Panc1 (cell line): ENCODE measurements at places on chromosomes 2 and 18.

DNA sequence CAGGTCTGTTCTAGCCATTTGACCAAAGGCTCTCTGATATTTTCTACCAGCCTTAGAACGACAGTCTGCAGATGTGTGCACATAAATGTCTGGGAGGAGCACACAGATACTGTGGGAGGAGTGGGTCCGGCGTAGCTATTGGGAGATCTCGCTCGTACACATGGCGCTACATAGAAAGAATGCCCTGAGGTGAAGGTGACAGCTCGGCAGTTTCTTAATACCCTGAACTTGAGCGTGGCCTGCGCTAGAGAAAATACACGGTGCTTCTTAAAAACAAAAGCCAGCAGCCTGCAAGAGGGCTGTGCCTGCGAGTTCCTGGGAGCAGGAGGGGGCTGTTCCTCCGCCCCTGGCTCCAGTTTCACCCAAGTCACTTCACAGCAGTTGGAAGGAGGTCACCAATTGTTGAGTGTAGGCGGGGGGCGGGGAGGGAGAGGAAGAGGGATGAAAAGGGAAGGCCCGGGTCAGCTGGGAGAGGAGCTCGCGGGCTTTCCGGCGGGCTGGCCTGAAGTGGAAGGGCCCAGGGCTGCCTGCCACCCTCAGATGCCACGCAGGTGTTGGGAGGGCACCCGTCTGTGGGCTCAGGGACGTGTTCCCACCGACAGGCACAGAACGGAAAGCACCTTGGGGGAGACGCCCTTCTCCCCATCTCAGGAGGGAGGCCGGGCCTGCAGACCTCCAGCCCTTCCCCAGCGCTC lies 124.7 kb upstream of the ZNF516 start:
- DNase-seq: no peak

GRCh38 chr2:20186078-20186854 lies 38.7 kb downstream of the SDC1 start:
- no peak for DNase-seq

GRCh38 chr18:24539866-24540617 lies 79.6 kb downstream of the HRH4 start:
- no peak for DNase-seq

DNA sequence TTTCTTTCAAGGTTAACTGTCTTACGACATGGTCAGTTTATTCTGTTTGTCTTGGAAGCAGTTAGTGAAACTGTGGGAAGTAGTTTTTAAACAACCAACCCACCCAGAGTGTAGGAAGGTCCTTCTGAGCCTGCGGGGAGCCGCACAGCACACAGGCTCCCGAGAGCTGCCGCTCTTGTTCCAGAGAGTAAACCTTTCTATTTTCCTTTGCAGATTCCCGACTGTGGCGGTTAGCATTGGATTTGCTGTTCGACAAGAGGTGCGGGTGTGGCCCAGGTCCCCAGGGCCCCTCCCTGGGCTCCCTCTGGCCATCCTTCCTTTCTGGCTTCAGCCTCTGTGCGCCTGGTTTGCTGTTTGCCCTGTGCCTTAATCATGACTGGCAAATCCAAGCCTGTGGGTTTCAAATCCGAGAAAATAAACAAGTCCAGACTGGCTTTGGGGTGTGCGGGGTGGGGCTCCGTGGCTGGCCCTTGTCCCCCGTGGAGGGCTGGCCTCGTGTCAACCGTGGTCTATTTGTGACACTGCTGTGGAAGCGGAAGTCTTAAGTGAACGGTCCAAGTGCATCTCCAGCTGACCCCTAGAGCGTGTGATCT lies 30.7 kb downstream of the IMPA2 start:
- DNase-seq: no peak

- DNase-seq: no peak
These were observed 115.7 kb downstream of the ZNF385B start for GRCh38 chr2:179745635-179746256.
